Left lobe of liver (tissue), 2 donors: ENCODE measurements at places on chromosomes 2 and 18. TPM values are rescaled to one million over a fixed set of nuclear protein-coding genes. Genes with fewer than 3 reads are reported as not detected.
A peak's percentile ranks its signal among the peaks of the same experiment; 100 is the strongest.

DNA sequence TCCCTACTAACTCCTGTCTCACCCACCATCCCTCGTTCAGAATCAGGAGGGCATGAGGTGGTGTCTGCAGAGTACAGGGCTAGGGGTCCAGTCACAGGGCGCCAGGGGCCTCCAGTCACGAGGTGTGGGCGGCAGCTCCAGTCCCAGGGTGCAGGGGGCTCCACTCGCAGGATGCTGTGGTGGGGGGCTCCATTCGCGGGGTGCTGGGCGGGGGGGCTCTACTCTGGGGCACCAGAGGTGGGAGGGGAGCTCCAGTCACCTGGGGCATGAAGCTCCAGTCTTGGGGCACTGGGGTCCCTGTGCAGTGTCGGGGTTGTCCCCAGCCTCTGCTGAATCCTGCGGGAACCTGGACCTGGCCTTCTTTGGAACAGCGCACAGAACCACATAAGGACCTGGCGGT, 66.0 kb downstream of the EIPR1 start:
- DNase-seq, result no peak

GRCh38 chr2:188333751-188334524, 42.3 kb downstream of the GULP1 start:
- no peak for DNase-seq

GRCh38 chr18:50358844-50359243, 16.0 kb upstream of the SKA1 start:
- DNase-seq, result no peak

- no peak for DNase-seq
These were observed 4.2 kb downstream of the NAPG start for GRCh38 chr18:10530002-10530401.

DNA sequence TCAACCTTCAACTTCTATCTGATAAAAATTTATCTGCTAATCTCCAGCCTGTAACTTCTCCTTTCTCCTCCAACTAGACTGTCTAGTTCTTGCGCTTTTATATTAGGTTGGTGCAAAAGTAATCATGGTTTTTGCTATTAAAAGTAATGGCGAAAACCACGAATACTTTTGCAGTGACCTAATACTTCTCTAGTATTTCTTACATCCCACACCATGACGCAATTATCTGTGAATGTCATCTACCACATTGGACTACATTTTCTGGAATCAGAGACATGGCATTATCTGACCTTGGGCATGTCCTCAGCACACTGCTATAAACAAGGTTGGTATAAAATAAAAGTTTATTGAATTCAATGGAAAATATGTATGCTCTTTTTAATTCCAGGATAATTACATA, 370.2 kb upstream of the LYPD1 start:
- DNase-seq, result no peak

- DNase-seq, result no peak
These were observed 133.9 kb downstream of the GFPT1 start for GRCh38 chr2:69253112-69253511.

DNA sequence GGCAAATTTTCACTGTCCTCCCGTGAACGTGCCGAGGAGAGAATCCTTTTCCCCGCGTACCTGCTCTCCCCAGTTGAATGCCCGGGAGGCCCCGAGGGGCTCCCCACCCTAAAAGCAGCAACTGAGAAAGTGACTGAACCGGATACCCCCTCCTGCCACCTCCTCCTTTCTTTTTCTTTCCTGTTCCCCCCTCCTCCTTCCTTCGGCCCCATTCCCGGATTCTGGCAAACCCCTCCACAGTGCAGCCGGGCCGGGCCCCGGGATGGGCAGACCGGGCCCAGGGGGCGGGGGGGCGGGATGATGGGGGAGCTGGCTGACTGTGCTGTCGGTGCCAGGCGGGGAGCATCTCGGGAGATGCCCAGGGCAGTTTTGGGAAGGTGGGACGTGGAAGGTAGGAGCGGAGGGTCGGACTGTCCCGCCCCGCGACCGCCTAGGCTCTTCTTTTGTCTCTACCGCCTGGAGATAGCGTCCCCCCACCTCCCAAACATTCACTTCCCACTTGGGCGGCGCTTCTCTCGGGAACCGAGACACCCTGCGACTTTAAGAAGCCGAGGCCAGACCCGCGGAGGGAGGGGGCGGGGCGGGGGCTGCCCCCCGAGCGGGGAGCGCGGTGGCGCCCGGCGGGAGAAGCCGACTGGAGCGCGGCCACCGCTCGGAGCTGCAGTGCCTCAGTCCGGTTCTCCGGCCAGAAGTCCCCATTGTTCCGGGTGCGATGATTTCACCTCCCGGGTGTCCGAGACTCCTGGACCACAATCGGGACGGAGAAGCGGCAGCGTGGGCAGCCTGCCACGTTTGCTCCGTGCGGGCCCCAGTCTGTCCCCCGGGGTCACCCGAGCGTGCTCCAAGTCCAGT, 8.2 kb downstream of the DLX2 start:
- no peak for DNase-seq

DNA sequence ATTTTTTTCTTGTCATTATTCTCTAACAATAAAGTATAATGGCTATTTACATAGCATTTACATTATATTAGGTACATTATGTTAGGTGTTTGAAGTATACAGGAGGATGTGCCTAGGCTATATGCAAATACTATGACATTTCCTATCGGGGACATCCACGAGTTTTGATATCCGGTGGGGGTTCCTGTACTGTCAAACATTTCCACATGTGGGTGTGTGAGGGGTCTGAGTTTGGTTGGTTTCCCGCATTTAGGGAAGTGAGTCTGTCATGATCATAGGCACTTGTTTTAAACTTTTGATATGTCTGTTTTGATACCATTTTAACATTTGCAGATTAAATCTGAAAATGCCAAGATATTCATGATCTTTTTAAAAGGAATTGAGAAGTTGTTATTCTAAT, 76.0 kb downstream of the CEP192 start:
- DNase-seq, result no peak

DNA sequence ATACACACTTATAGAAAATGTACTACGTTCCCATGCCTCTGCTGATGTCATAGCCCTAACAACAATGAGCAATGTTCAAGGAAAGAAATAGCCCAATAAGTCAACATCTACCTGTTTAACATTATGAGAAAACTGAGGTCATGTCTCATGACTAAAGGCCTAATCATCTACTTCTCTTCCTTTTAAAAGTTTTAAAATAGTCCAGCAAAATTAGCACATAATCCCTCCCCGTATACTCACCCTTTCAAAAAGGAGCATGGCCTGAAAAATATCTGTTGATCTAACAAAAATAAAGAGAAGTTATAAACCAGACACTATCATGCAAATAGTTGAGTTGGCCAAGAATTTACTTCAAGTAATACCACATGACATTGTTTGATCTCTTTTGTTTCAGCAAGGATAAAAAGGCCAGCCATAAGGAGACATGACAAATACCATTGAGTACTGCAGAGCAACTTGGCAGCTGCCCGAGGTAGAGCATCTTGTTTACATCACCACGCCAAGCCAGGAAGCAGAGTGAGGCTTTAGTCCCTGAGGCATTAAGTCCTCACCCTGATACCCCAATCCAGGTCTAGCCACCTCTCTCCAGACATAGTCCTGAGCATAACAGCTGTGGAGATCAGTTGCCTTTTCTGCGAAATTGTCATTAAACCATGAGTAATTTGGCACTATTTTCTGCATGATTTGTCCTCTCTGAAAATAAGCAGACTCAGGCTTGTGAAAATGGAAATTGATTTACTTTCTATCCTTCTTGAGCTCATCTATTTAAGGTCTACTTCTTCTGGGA, 137.4 kb upstream of the ETAA1 start:
- no peak for DNase-seq

GRCh38 chr2:80328159-80328571, 23.6 kb upstream of the LRRTM1 start:
- no peak for DNase-seq

- no peak for DNase-seq
These were observed 391.5 kb downstream of the GALNT13 start for GRCh38 chr2:154263206-154263605.

GRCh38 chr2:169977530-169977929, 150.3 kb downstream of the UBR3 start:
- no peak for DNase-seq

DNA sequence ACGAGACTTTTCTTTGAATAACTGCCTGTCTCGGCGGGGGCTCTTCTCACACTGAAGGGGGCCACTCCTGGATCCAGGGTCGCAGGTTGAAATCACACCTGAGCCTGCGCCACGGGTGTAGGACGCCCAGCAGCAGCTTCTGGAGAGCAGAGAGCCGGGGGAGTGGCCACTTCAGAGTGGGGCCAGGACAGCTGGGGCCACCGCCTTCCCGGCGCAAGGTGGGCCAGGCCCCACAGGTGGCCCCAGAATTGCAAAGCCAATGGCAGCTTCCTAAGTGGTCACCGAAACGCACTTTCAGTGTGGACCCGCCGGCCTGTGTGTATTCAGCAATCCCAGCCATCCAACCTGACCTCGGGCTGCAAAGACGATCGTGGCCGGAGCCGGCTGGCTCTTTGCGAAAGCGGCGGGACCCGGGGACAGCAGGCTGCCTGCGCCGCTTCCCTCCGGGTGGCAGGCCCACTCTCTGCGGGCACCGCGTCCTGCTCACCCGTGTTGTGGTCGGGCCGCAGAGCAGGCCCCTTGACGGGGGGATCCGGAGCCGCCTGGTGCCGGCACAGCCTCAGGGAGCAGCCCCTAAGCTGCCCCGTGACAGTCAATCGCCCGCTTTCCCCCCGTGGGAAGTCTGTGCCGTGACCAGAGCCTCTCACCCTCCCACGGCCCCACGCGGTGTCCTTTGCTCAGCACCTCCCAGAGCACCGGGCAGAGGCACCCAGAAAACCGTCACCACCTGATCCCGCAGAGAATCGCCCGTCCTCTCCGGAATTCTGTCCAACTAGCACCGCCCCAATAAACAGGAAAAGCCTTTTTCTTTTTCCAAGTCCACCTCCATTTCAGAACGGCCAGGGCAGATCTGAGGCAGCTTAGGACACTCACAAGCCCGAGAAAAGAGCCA, 144.7 kb downstream of the ZNF516 start:
- DNase-seq, result no peak

- peak; percentile 88 for DNase-seq
These were observed 194.2 kb downstream of the INHBB start for GRCh38 chr2:120539937-120540718.

DNA sequence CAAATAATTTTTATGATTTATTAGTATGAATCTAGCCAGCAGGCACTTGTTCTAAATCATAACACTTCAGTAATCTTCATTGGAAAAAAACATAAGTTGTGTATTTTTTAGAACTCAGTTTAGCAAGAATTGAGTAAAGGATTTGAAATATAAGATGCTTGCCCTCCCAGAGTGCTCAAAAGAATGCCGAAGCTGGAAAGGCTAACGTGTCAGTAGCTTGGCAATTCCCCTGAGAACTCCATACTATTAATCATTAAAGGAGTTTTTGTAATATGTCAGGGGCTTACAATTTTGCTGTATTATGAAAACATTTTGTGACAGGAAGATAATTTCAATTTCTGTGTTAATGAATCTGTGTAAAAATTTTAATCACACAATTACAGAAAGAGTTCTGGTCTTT, 122.7 kb downstream of the GULP1 start:
- DNase-seq, result no peak

DNA sequence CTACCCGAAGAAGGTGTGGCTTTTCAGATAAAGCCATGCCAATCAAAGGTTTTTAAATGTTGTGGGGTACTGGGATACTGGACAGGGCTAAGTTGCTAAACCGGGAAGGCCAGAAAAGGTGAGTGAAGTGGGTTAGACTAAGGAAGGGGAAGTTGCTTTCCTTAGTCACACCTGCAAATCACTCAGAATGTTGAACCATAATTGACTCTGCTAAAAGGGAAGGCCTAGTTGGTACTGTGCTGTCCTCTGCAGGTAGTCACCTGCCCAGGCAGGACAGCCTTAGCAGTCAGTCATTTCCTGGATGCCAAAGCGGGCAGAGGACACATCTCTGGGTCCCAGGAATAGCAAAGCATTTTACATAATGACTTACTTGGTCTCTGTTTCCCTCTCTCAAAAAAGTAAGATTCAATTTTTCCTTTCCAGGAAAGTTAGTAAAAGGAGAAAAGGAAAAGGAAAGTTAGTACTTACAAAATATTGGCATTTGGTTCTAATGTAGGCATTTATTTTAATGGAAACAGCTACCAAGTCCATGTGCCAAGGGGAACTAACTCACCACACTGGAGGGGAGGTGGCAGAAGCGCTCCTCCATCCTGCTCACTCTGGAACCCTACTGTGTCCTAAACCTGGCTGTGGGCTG, 60.3 kb downstream of the RFTN2 start:
- no peak for DNase-seq

- no peak for DNase-seq
These were observed 5.5 kb upstream of the ANKRD62 start for GRCh38 chr18:12088096-12088495.

DNA sequence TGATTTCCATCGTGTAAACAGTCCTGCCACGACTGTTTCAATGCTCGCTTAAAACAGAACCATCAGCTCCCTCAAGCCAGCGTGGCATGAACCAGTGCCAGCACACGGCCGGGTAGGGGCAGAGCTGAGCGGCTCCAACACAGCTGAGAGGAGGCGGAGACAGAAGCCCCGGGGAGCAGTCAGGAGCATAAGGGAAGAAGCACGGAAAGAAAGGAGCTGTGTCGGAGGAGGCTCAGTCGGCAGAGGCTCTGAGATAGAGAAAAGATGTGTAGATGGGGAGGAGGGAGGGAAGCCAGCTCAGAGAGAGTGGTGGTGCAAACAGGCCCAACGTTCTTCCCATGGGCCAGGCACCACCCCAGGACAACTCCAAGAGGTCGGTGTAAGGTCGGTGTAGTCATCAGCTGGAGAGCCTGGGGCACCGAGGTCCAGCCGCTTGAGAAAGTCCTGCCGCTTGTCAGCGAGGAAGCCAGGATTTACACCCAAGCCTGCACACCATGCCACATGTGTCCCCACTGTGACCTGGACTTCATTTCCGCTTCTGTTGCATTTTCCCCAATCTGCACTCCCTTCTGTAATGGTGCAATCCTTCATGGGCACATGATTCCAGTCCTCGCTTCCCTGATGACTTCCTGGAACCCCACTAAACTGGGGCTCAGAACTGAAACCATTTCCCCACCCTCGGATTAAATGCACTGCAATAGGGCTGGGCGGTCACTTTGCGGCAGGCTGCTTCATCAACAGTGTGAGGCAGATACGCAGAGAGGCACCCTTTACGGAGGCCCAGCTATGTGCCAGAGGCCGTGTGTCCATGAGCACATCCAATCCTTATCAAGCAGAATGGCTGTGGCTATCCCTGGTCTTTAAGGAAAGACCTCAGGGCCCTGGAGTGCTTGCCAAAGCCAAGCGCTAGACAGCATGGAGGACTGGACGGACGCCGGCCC, 43.5 kb downstream of the CYP27C1 start:
- no peak for DNase-seq

- DNase-seq, result no peak
These were observed 75.0 kb downstream of the TPO start for GRCh38 chr2:1488181-1488671.

The KRTCAP3 gene
- 7.1 TPM for total RNA-seq

The C2orf78 gene
- not detected for total RNA-seq

The GALNT13 gene
- total RNA-seq, result not detected

The ST8SIA5 gene
- 0.23 TPM for total RNA-seq

The GAREM1 gene
- 4.8 TPM for total RNA-seq

The SSB gene
- total RNA-seq, result 21.4 TPM

The ACVR1C gene
- 2.2 TPM for total RNA-seq
